GM04503 (cell line): ENCODE measurements at places on chromosomes 1 and 21.

DNA sequence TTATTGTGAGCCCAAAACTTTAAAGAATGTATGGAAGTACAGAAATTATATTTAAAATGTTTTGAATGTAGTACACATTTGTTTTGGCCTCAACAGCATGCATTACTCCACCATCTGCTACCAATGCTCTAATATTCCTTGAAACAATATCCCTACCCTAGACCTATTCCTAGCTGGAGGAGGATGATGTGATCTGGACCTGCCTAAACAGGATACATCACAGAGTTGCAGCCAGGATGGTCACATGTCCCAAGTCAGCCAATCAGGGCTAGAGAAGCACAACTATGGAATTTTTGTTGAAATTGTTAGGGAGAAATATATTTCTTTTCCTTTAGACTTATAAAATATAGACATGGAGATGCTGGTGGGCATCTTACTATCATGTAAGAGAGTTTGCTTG is 623.3 kb upstream of the NR5A2 start:
- no peak for DNase-seq

- DNase-seq = no peak
Measured at GRCh38 chr21:29064850-29065481, 8.5 kb downstream of the CCT8 start.

DNA sequence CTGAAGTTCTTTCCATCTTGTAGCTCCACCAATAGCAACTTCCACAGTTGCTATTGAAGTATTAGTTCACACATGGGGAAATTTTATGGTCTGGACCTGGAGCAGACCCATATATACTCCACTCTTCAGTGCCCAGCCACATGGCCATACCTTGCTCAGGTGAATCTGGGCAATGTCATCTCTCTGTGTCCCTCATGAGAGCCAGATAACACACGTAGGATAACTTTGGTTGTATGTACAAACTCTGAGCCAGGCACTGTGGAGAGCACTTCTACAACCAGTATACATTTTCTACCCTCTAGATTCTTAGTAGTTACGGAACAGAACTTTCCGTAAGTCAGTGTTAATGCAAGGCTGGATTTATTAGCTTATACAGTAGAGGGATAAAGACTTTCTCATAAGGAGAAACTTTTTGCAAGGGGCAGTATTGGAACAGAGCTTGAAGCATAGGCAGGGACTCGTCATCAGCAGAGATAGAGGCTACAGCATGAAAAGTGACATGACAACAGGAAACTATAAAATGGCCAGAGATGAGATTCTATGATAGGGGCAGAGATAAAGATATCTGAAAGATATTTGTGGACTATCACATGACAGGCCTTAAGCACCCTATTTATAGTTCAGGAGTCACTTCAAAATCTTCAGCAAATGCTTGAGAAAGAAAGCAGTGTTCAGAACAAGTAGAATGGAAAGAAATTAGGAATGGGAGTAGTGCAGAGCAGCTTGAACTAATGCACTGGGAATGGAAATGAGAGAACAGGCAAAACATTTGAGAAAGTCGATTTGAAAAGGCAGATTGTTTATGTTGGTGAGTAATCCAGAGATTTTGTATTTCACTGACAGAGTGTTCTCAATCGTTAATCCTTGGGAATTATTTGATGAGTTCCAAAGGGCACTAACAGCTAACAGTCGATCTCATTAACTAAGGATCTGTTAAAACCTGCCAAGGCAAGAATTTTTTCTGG is 481.8 kb downstream of the USP25 start:
- DNase-seq = no peak

DNA sequence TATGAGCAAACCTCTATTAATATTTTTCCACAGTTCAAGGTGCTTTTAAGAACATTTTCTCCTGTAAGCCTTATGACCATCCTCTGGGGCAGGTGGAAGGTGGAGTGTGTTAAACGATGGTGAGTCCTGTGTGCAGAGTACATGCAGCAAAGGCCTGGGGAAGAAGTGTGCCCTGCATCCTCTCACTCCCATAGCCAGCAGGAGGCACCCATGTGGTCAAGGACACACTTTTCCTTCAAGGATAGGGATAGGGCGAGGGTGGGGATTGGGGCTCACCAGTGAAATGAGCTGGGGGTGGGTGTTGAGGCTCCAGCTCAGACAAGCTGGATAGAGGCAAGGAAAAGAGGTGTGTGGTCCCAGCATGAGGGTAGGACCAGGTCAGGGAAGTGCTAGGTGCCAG is 120.8 kb upstream of the KCNE2 start:
- DNase-seq = no peak

GRCh38 chr1:109791495-109792043 is 27.8 kb upstream of the EPS8L3 start:
- DNase-seq = no peak

- DNase-seq = no peak
Measured at GRCh38 chr21:33393348-33393747, 9.9 kb upstream of the IFNGR2 start.

DNA sequence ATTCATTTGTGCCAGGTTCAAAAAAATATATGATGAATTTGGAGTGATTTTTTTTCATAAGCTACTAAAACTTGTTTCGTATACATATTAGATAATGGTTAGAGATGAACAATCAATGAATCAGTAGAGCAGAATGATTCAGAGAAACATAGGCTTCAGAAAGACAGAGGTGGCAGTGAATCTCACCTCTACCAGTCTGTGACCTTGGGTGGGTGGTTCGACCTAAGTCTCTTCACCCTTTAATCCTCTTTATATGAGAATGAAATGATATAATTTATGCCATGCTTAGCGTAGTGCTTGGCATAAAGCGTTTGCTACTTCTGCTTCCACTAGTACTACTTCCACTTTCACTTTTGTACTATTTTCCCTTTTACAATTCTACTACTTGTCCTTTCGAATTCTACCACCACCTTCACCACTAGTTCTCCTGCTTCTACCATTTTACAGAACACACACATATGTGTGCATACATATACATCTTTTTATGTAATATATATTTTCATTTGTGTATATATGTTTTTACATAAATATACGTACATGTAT is 45.1 kb downstream of the FYB2 start:
- no peak for DNase-seq

DNA sequence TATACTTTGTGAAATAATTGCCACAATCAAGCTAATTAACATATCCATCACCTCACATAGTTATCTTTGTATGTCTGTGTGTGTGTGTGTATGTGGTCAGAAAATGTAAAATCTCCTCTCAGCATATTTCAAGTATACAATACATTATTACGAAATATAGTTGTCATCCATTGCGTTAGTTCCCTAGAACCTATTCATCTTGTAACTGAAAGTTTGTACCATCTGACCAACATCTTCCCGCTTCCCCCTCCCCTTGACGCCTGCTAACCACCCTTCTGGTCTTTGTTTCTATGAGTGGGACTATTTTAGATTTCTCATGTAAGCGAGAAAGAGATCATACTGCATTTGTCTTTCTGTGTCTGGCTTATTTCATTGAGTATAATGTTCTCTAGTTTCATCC is 455.3 kb downstream of the KCNT2 start:
- no peak for DNase-seq

GRCh38 chr1:203058676-203058935 is 27.2 kb downstream of the MYOG start:
- DNase-seq = no peak
